ENCODE measurements at places on chromosomes 16 and 17. TPM values are rescaled to one million over a fixed set of nuclear protein-coding genes. Genes with fewer than 3 reads are reported as not detected.
A peak's percentile ranks its signal among the peaks of the same experiment; 100 is the strongest.

GCGR gene
- total RNA-seq, result 0.31 TPM

SMTNL2 gene
- not detected for total RNA-seq

NEK8 gene
- total RNA-seq, result 4.6 TPM

SLC52A1 gene
- total RNA-seq, result not detected

PERCC1 gene
- not detected for total RNA-seq

MYH11 gene
- 16.3 TPM for total RNA-seq

GSDMA gene
- 1.9 TPM for total RNA-seq

- H3K27ac ChIP-seq, result no peak overlapping the region
Observed at GRCh38 chr16:27429981-27430441, 28.0 kb downstream of the IL21R start.

DNA sequence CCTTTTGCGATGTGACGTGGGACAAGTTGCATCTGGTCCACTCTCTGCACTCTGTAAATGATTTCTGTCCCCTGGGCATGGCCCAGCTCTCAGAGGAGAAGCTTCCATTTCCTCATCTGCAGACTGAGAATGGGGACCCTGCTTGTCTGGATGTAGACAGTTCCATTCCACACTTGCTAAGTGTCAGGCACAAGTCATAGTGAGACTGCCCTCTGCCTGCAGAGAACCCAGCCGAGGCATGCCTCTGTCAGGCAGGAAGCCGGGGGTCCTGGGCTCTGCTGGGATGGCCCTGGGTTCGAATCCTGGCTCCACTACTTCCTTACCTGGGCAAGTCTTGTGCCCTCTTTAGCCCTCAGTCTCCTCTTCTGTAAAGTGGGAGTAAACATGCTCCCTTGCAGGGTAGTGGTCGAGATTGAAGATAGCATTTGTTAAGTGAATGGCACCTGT is 4.1 kb downstream of the MAP2K3 start:
- H3K27me3 ChIP-seq, result no peaks in the 10 kb centered on the region
- H3K4me1 ChIP-seq, result peaks cover 46% of the 10 kb centered on the region
- DNase-seq, result no peak
- no peak overlapping the region for H3K4me3 ChIP-seq
- H3K36me3 ChIP-seq, result no peaks in the 10 kb centered on the region
- H3K27ac ChIP-seq, result no peak overlapping the region

- H3K27me3 ChIP-seq, result no peaks in the 10 kb centered on the region
- no peak overlapping the region for H3K27ac ChIP-seq
- H3K36me3 ChIP-seq, result no peaks in the 10 kb centered on the region
- H3K4me1 ChIP-seq, result no peaks in the 10 kb centered on the region
Observed at GRCh38 chr16:12778726-12779125, 25.0 kb downstream of the CPPED1 start.

- DNase-seq, result no peak
- no peak overlapping the region for H3K4me3 ChIP-seq
- H3K27me3 ChIP-seq, result peaks cover 8% of the 10 kb centered on the region
- no peak overlapping the region for H3K27ac ChIP-seq
- no peaks in the 10 kb centered on the region for H3K36me3 ChIP-seq
Observed at GRCh38 chr16:86075488-86075785, 176.5 kb downstream of the IRF8 start.

DNA sequence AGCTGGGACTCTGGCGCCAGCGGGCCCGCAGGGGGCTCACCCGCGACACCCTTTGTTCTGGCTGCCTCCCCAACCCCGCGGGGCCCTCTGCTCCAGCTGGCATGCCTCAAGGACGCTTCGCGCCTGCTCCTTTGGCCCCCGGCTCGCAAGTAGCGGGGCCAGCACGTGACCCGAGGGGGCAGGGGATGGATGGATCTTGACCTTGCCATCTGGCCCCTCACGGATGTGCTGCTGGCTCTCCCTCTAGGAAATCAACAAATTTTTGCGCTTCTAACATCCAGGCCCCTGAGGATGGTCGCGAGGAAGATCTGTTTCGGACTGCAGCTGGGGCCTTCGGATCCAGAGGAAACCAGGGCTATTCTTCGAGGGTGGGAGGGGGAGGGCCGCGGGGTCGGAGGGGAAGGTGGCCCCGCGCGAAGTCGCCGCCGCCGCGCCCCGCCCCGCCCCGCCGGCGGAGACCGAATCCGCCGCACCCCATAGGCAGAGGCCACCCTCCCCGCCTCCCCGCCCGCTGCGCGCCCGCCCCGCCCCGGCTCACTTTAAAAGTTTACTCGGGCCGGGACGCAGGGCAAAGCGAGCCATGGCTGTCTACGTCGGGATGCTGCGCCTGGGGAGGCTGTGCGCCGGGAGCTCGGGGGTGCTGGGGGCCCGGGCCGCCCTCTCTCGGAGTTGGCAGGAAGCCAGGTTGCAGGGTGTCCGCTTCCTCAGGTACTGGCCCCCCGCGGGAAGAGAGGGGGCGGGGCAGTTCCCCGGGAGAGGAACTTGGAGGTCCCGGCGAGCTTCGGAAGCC is at the start of gene ACSF2:
ACSF2 (plus strand) TSS at position 537 of the 790 bp plus-strand sequence; CDS start at position 581, 44 bp downstream.
- peak within 1 kb of the TSS; percentile 63 for H3K27ac ChIP-seq
- peak within 1 kb of the TSS; percentile 55 for H3K4me3 ChIP-seq
- peaks cover 27% of the 10 kb centered on the region for H3K4me1 ChIP-seq
- no peaks in the 10 kb centered on the region for H3K27me3 ChIP-seq
- H3K36me3 ChIP-seq, result no peaks in the 10 kb centered on the region

DNA sequence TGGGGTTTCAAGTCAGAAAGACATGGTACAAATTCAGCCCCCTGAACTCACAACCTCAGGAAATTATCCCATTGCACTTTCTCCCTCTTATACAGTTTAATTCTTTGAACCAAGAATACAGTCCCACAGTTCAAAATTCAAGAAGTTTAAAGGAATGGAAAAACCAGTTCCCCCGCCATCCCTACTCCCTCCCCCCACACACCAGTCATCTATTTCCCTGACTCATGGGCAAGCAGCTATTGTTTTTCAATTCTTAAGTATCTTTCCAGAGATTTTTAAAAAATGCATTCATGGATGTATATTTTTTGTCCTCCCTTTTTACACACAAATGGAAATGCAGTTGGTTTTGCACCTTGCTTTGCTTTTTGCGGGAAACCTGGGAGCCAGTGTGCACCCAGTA is 7.3 kb downstream of the SYCE1L start:
- H3K27ac ChIP-seq, result no peak overlapping the region
- H3K27me3 ChIP-seq, result no peaks in the 10 kb centered on the region
- no peaks in the 10 kb centered on the region for H3K36me3 ChIP-seq
- no peaks in the 10 kb centered on the region for H3K4me1 ChIP-seq
- no peak overlapping the region for H3K4me3 ChIP-seq
- no peak for DNase-seq

GRCh38 chr16:54976651-54977200 is 46.1 kb downstream of the IRX5 start:
- no peak overlapping the region for H3K27ac ChIP-seq
- no peak overlapping the region for H3K4me3 ChIP-seq
- no peaks in the 10 kb centered on the region for H3K27me3 ChIP-seq
- no peaks in the 10 kb centered on the region for H3K4me1 ChIP-seq

DNA sequence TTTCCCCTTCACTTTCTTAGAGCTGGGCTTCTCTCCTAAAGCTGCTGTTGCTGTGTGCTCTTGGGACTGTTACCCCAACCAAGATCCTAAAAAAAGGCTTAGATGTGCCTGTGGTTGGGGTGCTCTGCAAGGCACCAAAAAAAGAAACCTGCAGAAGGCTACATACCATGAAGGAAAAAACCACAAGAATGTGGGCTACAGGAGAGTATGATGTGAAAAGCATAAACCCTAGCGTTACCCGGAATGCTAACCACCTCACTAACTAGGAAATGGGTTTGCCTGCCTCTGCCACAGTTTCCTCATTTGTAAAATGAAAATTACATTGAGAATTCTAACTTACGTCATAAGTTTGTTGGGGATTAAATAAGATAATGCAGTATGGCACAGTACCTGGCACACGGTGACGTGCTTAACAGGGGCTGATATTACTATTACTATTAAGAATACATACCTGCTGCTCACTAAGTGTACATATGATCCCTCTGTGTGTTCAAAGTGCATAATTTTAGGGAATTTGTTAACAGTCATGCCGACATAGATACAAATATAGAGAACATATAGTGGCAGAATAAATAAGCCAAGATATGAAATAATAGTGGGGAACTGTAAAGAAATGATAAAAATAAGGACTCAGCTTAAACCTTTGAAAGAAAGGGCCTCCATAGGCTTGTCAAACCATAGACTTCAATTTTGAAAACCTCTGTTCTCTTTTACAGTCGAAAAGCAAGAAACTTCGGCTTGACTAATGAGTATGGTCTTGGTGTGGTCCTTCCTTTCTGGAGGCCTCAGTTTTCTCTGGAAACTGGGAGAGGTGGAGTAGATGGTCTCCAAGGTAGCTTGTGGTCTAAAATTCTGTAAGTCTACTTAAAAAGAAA is 177.8 kb upstream of the TBX2 start:
- H3K36me3 ChIP-seq, result no peaks in the 10 kb centered on the region
- H3K27ac ChIP-seq, result no peak overlapping the region
- DNase-seq, result no peak
- H3K4me3 ChIP-seq, result no peak overlapping the region

- H3K4me3 ChIP-seq, result no peak overlapping the region
- H3K36me3 ChIP-seq, result no peaks in the 10 kb centered on the region
- H3K27me3 ChIP-seq, result peaks cover 18% of the 10 kb centered on the region
- peaks cover 15% of the 10 kb centered on the region for H3K4me1 ChIP-seq
- DNase-seq, result no peak
Observed at GRCh38 chr17:44972953-44973352, 4.8 kb upstream of the C1QL1 start.

DNA sequence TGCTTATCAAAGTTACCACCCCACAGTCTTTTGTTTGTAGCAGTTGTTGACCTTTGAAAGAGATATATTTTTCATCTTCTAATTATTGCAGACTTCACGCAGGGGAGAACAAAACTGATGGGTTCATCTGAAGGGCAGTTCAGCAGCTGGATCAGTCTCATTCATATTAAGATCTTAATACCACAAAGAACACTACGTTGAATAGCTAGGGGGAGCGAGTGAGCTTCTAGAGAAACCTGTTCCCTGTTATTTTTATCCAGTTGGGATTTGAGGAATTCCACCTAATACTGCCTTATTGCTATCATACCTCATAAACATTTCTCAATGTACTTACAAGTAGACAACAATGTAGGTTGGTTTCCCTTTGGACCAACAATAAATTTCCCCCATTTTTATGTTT is 306.1 kb upstream of the KIF2B start:
- H3K27me3 ChIP-seq, result no peaks in the 10 kb centered on the region
- no peak overlapping the region for H3K27ac ChIP-seq

DNA sequence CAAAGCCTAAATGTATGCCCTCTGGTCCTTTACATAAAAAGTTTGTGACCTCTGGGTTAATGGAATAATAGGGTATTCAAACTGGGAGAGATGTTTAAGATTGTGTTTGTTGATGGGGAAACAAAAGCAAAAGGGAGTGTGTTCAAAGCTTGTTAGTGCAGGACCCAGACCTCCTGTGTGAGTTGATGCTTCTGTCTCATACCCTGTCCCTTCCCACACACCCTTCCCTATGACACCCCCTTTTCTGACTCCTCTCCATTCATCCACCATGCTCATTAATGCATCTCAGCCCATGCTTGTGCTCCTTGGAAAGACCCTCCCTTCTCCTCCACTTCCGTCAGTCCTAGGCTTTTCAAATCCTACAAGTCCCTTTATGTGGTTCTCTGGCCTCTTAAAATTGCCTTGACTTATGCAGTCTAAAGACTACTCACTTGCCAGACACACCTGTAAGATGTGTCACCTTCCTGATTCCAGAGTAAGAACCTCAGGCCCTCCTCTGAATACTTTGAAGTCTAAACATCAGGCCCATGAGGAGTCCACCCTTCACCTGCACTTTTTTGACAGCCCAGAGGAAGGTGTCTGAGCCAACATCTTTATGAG is 128.0 kb upstream of the CACNG5 start:
- no peaks in the 10 kb centered on the region for H3K36me3 ChIP-seq
- no peak overlapping the region for H3K27ac ChIP-seq
- DNase-seq, result no peak
- H3K4me1 ChIP-seq, result no peaks in the 10 kb centered on the region
- no peak overlapping the region for H3K4me3 ChIP-seq

DNA sequence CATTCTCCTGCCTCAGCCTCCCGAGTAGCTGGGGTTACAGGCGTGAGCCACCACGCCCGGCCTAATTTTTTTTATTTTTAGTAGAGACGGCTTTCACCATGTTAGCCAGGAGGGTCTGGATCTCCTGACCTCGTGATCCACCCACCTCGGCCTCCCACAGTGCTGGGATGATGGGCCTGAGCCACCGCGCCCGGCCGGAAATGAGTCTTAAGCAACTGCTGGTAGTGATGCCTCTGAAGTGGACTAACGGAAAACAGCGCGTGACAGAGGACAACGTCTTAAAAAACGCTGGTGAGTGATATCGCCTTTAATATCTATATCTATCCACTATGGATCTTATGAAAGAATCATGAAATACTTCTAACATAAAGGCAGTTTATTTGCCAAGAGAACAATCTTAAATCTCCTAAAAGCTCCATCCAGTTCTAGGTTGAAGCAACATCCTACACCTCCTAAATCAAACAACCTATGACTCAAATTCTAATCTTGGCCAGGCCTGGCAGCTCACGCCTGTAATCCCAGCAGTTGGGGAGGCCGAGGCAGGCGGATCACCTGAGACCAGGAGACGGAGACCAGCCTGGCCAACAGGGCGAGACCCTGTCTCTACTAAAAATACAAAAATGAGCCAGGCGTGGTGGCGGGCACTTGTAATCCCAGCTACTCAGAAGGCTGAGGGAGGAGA is 69.8 kb downstream of the NXN start:
- no peak for DNase-seq
- H3K4me1 ChIP-seq, result no peaks in the 10 kb centered on the region
- no peak overlapping the region for H3K27ac ChIP-seq
- no peaks in the 10 kb centered on the region for H3K27me3 ChIP-seq
- H3K4me3 ChIP-seq, result no peak overlapping the region

DNA sequence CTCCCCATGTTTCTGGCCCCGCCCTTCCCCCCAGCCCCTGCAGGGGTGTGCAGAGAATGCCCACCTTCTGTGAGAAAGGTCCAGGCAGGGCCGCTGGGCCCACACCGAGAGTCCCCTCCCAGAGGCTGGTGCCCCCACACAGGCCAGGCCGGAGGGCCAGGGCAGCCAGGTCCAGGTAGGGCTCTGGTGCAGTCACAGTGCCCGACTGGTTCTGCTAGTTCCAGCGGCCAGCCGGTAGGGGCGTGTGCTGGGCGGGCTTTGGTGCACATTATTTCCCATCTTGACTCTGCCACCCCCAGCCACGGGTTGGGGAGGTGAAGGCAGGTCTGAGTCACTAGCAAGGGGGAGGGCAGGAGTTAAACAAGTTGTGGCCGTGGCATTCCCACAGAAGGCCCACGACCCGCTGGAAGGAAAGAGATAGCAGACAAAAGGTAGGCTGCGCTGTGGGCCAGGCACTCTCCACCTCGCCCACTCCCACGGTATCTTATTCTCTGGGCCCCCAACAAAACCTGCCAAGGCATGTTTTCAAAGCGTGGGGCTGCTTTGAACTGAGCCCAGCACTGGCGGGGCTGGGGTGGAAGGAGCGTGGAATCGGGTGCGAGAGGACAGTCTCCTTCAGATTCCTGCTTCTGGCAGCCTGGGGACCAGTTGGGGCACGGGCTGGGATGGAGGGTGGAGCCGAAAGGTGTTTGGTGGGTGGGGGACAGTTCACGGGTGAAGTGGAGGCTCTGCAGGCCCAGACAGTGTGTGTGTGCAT is 1.9 kb downstream of the EPN3 start:
- no peaks in the 10 kb centered on the region for H3K36me3 ChIP-seq
- no peak overlapping the region for H3K4me3 ChIP-seq
- no peaks in the 10 kb centered on the region for H3K27me3 ChIP-seq
- peaks cover 35% of the 10 kb centered on the region for H3K4me1 ChIP-seq
- peak; percentile 77 for DNase-seq
